ENCODE measurements at places on chromosomes 11 and 22.

- no peak for DNase-seq
Measured at GRCh38 chr11:71485466-71485865, 32.5 kb downstream of the NADSYN1 start.

GRCh38 chr11:107651672-107652071, 60.2 kb downstream of the SLN start:
- no peak for DNase-seq

GRCh38 chr22:42296381-42296853, 26.0 kb upstream of the TCF20 start:
- DNase-seq: no peak

DNA sequence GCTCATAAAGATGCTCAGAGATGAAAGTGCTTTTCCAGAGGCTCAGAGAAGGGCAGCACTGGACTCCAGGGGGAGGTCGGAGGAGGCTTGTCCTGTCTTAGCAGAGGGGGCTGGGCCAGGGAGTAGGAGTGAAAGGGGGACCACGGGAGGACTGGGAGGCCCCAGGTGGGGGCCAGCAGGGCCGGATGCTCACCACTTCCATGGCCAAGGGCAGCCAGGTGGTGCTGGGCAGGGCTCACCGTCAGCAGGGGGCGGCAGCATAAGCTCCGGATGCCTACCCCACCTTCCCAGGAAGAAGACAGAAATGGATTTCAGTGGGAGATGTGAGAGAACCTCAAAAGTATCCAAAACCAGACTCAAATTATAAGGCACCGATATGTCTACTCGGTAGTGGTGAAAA, 11.0 kb downstream of the RAB36 start:
- DNase-seq: no peak

DNA sequence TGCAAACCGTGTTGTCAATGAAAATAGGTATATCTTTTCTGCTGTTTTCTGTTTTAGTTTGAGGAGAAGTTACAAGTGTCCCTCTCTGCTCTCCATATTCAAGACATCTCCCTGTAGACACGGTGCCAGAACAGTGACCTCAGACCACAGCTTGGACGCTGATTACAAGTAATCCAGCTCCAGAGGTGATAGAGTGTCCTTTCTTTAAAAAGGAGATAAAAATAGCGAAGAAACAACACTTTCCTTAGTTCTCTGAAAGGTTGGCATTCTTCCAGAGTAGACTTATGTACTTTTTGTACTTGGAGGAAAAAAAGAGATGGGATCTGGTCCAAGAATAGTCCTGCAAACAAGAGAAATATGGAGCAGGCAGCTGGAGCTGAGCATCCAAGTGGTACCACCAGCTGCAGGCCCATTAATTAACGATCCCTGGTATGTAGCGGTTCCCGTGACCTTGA, 43.0 kb upstream of the WT1 start:
- peak; percentile 52 for DNase-seq

- no peak for DNase-seq
Measured at GRCh38 chr11:127919206-127920000, 668.0 kb downstream of the ETS1 start.

DNA sequence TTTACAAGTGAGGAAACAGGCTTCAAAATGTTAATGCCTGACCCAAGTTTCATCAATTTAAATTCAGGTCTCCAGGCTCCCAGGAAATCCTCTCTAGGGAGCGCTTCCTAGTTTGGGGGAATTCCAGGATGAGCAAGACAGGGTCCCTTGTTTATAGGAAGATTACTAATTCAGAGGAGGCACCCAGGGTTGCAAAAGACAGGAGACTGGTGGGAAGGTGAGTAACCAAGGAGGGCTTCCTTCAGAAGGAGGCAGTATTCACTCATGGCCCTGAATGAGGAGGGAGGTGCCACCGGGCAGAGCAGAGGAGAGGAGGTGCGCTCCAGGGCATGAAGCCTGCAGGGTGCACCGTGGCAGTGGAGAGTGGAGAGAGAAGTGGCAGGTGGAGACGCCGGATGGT, 1.6 kb downstream of the TMEM132A start:
- DNase-seq: no peak

GRCh38 chr11:57903441-57904123, 120.1 kb upstream of the OR9Q1 start:
- peak; percentile 76 for DNase-seq

- DNase-seq: no peak
Measured at GRCh38 chr11:85723088-85723487, 37.1 kb upstream of the CCDC89 start.

DNA sequence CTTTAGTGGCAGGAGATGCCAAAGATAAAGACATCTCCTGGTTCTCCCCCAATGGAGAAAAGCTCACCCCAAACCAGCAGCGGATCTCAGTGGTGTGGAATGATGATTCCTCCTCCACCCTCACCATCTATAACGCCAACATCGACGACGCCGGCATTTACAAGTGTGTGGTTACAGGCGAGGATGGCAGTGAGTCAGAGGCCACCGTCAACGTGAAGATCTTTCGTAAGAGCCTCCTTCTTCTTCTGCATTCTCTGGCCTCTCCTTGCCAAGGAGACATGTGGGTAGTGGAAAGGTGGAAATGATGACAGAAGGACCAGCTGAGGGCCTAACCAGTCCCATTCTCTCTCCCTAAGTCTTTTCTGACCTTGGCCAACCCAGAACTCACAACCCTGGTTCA, 110.1 kb upstream of the TTC12 start:
- DNase-seq: no peak

GRCh38 chr11:38305682-38306081, 1707.6 kb upstream of the RAG2 start:
- DNase-seq: no peak

GRCh38 chr11:113129261-113129992, 168.2 kb downstream of the NCAM1 start:
- no peak for DNase-seq

DNA sequence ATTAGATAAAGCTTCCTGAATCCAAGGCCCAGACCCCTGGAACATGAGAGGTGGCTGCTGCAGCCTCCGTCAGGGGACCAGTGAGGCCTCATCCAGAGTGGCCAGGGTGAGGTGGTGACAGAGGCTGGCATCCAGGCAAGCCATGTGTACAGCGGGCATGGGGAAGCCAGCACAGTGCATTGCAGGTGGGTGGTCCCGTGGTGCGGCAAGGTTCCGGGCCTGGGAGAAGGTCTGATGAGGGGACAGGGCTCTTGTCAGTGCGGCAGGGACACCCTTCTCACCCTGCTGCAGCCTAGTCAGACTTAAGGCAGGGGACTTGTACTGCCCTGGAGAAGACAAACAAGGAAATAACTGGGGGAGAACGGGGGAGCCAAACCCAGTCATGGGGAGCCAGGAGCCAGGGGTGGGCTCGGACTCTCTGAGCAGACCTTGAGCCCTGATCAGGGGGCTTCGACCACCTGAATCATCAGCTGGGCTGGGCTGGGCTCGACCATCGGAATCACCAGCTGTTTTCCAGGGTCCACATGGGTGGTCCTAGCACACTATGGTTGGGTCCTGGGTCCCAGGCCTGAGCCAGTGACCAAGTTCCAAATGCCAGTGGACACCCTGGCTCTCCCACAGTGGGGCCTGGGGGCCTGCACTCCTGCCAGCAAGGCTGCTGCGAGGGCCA, 5.1 kb downstream of the TTC38 start:
- no peak for DNase-seq

DNA sequence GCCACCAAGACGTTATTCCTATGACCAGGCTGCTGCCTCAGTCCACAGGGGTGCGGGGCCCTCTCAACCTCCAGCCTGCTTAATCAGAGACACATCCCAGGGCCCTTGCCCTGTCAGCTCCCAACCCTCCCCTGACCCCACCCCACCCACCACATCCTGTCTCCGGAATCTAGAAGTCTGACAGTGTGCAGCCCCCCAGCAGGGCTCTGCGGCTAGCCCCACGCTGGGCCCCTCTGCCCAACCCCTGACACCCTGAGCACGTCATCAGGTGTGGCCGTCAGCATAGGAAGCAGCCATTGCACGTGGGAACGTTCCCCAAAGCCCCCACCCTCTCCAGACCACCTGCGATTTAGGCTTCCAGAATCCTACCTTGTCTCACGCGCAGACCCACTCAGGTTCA, 34.3 kb upstream of the IGSF9B start:
- DNase-seq: no peak

DNA sequence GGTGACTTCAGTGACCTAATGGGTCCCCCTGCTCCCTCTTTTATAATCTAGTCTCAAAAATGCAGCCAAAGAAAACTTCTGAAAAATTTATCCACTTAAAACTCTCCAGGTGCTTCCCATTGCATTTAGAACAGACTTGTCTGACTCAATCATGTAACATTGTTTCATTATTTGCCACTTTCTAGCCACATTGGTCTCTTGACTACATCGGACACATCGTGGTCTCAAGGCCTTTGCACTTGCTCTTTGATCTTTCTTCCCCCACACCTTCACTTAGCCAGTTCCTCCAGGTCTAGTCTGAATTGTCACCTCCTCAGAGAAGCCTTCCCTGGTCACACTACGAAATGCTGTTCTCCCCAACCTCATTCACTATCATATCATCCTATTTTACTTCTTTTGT, 97.0 kb upstream of the E2F8 start:
- DNase-seq: no peak

GRCh38 chr11:11069841-11070835, 212.3 kb upstream of the ZBED5 start:
- no peak for DNase-seq

GRCh38 chr11:69423611-69424385, 57.7 kb upstream of the LINC01488 start:
- DNase-seq: no peak

DNA sequence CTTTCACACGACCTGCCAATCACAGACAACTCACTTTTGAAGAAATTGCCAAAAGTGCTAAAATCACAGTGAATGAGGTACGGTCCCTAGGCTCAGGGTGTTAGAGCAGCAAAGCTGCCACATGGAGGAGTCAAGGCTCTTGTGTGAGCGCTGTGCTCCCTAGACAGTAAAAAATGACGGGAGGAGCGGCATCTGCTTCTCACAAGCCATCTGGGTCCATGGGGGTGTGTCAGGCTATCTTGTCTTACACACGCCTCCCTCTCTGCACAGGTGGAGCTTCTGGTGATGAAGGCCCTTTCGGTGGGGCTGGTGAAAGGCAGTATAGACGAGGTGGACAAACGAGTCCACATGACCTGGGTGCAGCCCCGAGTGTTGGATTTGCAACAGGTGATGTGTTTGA, 14.8 kb downstream of the PSMD13 start:
- DNase-seq: no peak

GRCh38 chr11:92711926-92712325, 257.5 kb upstream of the MTNR1B start:
- DNase-seq: peak; percentile 46

GRCh38 chr11:122367809-122368231, 251.8 kb upstream of the BLID start:
- peak; percentile 22 for DNase-seq

Data from T47D (cell line).